ENCODE measurements at places on chromosomes 4 and X. TPM values are rescaled to one million over a fixed set of nuclear protein-coding genes. Genes with fewer than 3 reads are reported as not detected.

The IGSF1 gene
- total RNA-seq: not detected

The NSUN7 gene
- total RNA-seq: 1.5 TPM

The MAGEC3 gene
- not detected for total RNA-seq

The SLC9A6 gene
- 15.2 TPM for total RNA-seq

The PNMA3 gene
- total RNA-seq: not detected

The ETFDH gene
- total RNA-seq: 14.2 TPM

The SCOC gene
- total RNA-seq: 81.5 TPM

The SH3D19 gene
- total RNA-seq: 39.3 TPM

The PPARGC1A gene
- total RNA-seq: 0.42 TPM

The BTK gene
- not detected for total RNA-seq

The NXF3 gene
- not detected for total RNA-seq

The SRPX2 gene
- total RNA-seq: 30.5 TPM

The PLS3 gene
- 271 TPM for total RNA-seq

The SAT1 gene
- total RNA-seq: 1,194 TPM

The POU3F4 gene
- total RNA-seq: not detected

The IGFBP7 gene
- total RNA-seq: 220 TPM

The GPR50 gene
- not detected for total RNA-seq

The ZNF275 gene
- total RNA-seq: 4.4 TPM

The SLBP gene
- 85.1 TPM for total RNA-seq

The KIT gene
- total RNA-seq: not detected

The NLRP2B gene
- not detected for total RNA-seq

The GPRASP1 gene
- 0.14 TPM for total RNA-seq

The DGKK gene
- total RNA-seq: not detected

The NUDT10 gene
- 1.3 TPM for total RNA-seq

The MAGEA3 gene
- total RNA-seq: not detected

The CLNK gene
- total RNA-seq: not detected

The RADX gene
- 2.2 TPM for total RNA-seq

The NPY2R gene
- total RNA-seq: not detected

The SOX3 gene
- not detected for total RNA-seq

The HSFX3 gene
- total RNA-seq: not detected

The NPNT gene
- total RNA-seq: 7.1 TPM

The USP51 gene
- total RNA-seq: 0.09 TPM

The CT45A5 gene
- not detected for total RNA-seq

The ETDA gene
- total RNA-seq: not detected

The NDNF gene
- not detected for total RNA-seq

The NR0B1 gene
- 0.23 TPM for total RNA-seq

Measured in airway epithelial cell (primary cell).